ENCODE measurements at places on chromosomes 4 and X.

GRCh38 chr4:45007508-45007907 lies 281.2 kb upstream of the GNPDA2 start:
- no peak for DNase-seq

DNA sequence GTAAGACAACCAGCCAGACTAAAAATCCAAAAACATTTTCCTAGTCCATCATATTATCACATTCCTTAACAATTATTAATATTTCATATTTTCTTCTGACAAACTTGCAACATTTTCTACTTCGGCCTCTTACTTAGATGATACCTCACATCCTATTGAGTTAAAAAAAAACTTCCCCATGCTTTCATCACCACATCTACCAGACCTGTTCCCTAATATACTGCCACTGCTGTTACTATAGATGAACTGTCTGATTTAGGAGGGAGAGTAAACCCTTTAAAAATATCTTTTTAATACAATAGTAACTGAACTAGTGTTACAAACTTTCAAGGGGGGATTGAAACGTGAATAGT lies 1.5 kb downstream of the FAM200B start:
- no peak for DNase-seq

- DNase-seq = no peak
These were observed 52.4 kb downstream of the MAP3K15 start for GRCh38 chrX:19462879-19463278.

DNA sequence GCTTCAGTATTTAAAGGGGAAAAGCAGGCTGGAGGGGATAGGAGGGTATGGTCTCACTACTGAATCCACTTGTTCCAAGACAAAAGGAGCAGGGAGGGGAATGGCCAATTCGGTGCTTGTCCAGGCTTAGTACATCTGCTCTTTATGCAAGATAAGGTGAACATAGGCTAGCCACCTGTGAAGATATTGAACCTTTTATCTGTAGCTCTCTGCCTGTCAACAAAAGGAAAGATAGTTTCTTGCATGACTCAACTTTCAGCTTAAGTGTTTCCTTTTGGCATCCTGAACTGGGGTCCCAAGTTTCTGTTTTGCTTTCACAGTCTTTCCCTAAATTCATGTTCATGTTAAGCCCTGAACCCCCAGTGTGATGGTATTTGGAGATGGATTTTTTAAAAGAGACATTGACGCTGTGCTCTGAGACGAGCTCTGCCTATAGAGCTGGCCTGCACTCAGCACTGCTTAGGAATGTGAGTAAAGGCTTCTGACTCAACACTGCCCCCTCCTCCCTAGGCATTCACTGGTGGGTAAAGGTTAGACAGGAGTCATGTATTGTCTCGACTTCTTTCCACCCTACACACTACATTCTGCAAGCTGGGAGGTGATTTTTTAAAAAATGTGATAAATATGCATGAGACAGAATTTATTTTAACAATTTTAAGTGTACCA lies 28.2 kb downstream of the FAM149A start:
- DNase-seq = peak; percentile 53

DNA sequence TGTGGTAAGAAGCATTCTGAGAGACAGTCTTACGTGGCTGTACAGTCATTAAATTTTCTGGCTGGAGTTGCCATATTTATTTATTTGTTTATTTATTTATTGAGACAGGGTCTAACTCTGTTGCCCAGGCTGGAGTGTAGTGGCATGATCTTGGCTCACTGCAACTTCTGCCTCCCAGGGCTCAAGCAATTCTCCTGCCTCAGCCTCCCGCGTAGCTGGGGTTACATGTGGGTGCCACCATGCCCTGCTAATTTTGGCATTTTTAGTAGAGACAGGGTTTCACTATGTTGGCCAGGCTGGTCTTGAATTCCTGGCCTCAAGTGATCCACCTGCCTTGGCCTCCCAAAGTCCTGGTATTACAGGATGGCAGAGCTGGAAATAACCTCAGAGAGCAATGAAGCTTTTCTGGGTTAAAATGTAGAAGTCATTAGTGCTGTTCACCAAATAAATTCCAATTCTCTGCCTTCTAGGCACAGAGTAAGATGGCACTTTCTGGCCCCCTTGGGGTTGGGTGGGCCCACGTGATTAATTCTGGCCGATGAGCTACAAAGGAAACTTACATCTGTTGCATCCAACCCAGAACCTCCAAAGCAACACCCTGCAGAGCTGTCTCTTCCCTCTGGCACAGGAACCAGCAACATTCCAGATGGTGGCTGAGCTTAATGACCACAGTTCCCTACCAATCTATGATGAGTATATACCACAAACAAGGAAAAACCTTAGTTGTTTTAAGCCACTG lies 4.5 kb downstream of the MRFAP1 start:
- DNase-seq = no peak

- DNase-seq = no peak
These were observed 47.9 kb downstream of the MAD2L1 start for GRCh38 chr4:120018786-120019185.

- DNase-seq = peak; percentile 32
These were observed 26.6 kb upstream of the ZXDB start for GRCh38 chrX:57565198-57565597.

GRCh38 chr4:78612398-78613178 lies 61.0 kb downstream of the ANXA3 start:
- DNase-seq = no peak

DNA sequence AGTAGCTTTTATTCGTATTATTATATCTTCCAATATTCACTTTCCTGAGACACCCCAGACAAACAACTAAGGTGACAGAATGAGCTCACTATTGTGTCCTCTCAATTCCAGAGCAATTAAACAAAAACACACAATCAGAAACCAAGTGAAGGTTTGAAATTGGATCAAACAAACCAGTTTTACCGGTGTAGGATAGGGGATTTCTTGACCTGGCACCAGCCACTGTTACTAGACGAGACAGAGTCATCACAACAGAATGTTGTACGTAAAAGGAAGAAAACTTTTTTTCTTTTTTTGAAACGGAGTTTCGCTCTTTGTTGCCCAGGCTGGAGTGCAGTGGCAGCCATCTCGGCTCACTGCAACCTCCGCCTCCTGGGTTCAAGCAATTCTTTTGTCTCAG lies 43.7 kb downstream of the LDOC1 start:
- DNase-seq = no peak

DNA sequence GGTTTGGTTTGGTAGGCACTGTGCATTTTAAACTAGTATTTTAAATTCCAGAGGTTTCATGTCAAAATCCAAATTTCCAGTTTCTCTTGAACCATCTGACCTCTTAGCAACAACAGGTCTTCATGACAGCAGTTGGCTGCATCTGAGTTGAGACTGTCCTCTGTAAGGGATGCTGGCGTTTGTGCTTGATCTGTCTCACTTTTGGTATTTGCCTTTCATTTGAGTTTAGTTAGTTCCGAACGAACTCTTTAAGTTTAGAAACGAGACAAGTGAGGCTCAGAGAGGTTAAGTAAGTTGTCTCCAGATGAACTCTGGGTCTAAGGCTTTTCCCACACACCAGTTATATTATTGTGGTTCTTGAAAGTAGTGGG lies 29.1 kb downstream of the SPARCL1 start:
- no peak for DNase-seq

GRCh38 chrX:30005813-30006212 lies 209.6 kb upstream of the MAGEB2 start:
- DNase-seq = no peak

GRCh38 chr4:77073981-77074380 lies 1.8 kb downstream of the CCNI start:
- DNase-seq = no peak

DNA sequence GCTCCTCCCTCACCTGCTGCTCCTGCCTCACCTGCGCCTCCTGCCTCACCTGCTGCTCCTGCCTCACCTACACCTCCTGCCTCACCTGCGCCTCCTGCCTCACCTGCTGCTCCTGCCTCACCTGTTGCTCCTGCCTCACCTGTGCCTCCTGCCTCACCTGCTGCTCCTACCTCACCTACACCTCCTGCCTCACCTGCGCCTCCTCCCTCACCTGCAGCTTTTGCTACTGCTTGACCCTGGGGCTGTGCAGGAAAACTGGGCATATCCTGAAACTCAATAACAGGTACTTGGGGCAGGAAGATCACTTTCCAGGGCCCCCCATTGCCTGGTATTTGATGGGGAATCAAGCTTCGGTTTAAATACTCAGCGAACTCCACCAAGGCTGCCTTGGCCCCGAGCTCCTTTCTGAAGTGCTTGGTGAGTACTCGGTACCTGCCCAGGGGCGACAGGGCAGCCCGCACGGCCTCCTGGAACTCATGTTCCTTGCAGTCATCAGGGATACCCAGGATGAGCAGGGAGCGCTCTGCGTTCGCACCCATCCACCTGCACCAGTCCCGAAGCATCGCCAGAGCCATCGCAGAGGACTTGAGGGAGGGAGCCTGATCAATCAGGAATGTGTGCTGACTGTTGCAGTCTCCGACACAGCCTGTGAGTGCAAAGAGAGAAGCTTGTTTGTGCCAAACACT lies 2.7 kb downstream of the PNMA6E start:
- no peak for DNase-seq

GRCh38 chr4:40377512-40378365 lies 42.6 kb downstream of the CHRNA9 start:
- DNase-seq = no peak

GRCh38 chr4:68948985-68949384 lies 2.6 kb downstream of the UGT2A3 start:
- DNase-seq = no peak

- DNase-seq = no peak
These were observed 624.4 kb upstream of the ACTRT1 start for GRCh38 chrX:128676651-128677050.

DNA sequence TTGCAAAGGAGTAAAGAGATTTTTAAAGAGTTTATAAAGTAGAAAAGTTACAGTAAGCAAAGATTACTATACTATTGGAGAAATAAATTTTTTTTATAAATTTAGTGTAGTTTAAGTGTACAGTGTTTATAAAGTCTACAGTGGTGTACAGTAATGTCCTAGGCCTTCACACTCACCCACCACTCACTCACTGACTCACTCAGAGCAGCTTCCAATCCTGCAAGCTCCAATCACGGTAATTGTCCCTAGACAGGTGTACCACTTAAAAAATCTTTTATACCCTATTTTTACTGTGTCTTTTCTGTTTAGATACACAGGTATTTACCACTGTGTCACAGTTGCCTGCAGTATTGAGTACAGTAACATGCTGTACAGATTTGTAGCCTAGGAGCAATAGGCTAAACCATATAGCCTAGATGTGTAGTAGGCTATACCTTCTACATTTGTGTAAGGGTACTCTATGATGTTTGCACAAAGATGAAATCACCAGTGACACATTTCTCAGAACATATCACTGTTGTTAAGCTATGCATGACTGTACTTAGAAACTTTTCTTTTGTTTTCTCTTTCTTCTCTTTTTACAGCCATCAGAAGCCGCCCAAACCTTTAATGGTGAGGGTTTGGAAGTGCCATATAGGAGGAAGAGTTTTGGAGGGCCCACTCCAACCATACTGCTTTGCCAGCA lies 11.8 kb upstream of the SH3RF1 start:
- no peak for DNase-seq

DNA sequence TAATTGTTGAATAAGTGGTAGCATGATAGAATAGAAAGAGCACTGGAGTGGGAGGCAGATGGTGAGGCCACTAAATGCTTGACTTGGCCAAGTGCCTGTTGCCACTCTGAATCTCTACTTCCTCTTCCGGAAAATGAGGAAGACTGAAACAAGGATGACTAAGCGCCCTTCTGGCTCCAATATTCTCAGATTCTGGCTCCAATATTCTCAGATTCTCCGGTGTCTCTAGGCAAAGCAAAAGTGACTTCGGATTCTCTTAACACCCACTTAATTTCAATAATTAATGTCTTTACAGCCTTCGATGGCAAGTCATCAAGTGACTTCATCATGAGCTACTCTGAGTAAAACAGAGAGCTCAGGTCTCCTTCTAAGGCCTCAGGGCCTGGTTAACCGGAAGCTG lies 402.2 kb upstream of the FGF13 start:
- no peak for DNase-seq

DNA sequence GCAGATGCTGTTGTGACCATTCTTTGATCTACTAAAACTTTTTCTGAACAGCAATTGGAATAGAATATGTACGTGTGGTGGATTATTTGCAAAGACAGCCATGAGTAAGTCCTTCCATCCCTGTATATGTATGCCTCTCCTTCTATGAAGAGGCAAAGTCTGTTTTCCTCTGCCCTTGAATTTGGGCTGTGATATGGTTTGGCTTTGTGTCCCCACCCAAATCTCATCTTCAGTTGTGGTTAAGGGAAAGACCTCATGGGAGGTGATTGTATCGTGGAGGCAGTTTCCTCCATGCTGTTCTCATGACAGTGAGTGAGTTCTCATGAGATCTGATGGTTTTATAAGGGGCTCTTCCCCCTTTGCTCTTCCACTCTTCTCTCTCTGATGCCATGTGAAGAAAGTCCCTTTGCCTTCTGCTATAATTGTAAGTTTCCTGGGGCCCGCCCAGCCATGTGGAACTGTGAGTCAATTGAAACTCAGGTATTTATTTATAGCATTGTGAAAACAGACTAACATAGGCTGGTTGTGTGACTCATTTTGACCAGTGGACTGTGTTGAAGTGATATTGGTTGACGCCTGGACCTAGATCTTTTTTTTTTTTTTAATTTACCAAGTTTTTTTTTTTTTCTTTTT lies 108.3 kb upstream of the CAMK2D start:
- no peak for DNase-seq

DNA sequence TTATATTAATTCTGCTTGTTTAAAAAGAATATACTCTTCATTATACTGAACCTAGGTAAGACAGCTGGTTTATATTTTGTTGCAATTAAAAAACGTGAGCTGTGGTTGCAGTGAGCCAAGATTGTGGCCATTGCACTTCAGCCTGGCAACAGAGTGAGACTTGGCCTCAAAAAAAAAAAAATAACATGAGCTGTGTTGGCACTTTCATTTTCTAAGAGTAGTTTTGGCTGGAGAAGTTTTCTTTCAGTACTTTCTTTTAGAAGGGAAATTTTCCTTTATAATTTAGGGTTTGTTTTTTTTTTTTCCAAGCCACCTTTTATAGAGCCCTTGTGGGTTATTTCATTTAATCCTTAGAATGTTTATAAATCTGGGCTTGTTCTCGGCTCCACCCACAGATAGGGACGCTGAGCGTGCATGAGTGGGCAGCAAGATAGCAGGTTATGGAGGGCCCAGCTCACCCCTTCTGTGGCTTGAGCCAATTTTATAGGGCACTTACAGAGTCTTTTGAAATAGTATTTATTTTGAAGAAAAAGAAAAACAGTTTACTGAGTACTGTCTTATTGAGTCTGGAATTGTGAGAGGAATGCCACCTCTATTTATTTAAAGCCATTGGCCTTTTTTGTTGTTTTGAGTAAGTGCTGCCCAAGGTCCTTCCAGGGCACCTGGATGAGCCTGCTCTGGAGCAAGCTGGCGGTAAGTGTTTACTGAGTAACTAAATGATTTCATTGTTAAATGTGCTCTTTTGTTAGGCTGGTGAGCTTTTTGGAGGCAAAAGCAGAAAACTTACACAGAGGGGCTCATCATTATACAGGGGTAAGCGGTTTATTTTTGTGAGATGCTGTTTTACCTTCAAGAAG lies 60.9 kb downstream of the HTT start:
- DNase-seq = no peak

- peak; percentile 29 for DNase-seq
These were observed 115.0 kb upstream of the NALF2 start for GRCh38 chrX:69389101-69389501.

GRCh38 chr4:53183754-53184153 lies 182.1 kb downstream of the SCFD2 start:
- DNase-seq = no peak

- no peak for DNase-seq
These were observed 469.6 kb downstream of the PDGFC start for GRCh38 chr4:156501962-156502361.

Data from ELF-1 (cell line).